Renal cortical epithelial cell (primary cell): ENCODE measurements at places on chromosomes 1 and 21.

DNA sequence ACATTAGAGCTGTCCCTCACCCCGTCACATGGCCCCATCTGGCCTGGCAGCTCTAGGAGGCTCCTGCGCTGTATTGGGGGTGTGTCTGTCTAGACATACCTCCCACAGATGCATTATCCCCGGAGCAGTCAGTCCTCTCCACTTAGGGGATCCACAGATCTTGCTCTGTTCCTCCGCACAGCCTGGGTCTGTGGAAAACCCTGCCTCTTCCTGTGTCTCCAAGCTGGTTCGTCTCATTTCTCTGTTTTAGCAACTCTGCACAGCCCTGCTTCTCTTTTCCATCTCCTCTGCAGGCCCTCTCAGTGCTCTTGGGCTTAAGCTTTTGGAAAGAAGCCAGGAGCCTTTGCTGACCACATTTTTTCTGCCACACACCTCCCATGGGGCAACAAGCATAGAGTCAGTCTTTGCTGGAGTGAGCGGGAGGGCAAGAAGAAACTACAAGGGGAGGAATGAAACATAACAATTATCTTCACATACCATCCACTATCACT, 241.5 kb downstream of the FOXD2 start:
- no peak for DNase-seq

- peak; percentile 50 for DNase-seq
Observed at GRCh38 chr1:91768786-91769725, 116.9 kb downstream of the TGFBR3 start.

GRCh38 chr1:231369282-231369681, 31.2 kb downstream of the SPRTN start:
- DNase-seq, result no peak

GRCh38 chr1:94636624-94637023, 95.1 kb upstream of the F3 start:
- DNase-seq, result peak; percentile 69

GRCh38 chr1:42214447-42214871, 49.9 kb upstream of the GUCA2A start:
- DNase-seq, result peak; percentile 82

DNA sequence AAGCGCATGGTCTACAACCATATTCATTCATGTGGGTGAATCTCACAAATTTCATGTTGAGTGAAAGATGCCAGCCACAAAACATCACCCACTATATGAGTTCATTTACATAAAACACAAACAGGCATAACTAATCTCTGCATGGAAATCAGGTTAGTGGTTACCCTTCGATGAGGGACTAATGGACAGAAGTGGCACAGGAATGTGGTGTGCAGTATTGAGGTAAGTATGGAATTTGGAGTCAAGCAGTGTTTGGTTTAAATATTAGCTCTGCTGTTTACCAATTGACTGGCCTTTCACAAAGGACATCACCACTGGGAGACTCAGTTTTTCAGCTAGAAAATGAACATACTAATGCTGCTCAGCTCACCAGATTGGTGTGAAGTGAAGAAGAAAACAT, 24.2 kb downstream of the CCDC185 start:
- peak; percentile 98 for DNase-seq

GRCh38 chr1:189859385-189859977, 618.2 kb downstream of the BRINP3 start:
- no peak for DNase-seq

GRCh38 chr1:179599623-179600249, 8.1 kb downstream of the TDRD5 start:
- DNase-seq, result peak; percentile 57

GRCh38 chr1:147388969-147389368, 146.5 kb downstream of the CHD1L start:
- DNase-seq, result no peak

GRCh38 chr1:80506216-80506615, 1294.5 kb upstream of the ADGRL2 start:
- no peak for DNase-seq

DNA sequence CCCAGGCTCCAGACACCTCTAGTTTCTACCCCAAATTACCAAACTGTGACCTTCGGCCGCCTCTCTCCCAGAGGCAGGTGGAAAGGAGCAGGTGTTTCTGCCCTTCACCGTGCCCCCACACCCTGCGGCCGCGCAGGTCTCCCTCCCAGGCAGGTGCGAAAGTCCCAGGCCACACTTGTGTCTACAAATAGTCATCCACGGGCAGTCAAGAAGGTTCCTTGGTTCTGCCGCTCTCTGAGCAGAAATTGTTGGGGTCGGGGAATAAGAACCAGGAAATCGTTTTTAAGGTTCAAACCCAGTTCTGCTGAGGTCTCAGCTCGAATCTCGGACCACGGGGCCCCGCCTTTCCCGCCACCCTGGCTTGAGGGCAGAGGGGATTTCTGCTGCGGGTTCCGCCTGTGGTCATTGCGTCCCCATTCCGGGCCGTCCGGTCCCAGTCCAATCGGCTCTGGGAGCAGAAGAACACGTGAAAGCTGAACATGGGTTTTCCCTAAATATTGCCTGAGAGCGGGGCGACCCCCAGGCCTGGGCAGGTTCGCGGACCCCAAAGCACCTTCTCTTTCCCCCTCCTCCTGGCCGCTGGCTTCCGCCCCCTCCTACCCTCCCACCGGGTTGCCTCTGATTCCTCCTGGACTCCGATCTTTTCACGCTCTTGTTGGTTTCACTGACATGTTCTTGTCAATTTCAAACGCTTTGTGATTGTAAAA, 1.2 kb upstream of the ATF3 start:
- no peak for DNase-seq

- DNase-seq, result no peak
Observed at GRCh38 chr1:61397935-61398334, 315.6 kb downstream of the NFIA start.

DNA sequence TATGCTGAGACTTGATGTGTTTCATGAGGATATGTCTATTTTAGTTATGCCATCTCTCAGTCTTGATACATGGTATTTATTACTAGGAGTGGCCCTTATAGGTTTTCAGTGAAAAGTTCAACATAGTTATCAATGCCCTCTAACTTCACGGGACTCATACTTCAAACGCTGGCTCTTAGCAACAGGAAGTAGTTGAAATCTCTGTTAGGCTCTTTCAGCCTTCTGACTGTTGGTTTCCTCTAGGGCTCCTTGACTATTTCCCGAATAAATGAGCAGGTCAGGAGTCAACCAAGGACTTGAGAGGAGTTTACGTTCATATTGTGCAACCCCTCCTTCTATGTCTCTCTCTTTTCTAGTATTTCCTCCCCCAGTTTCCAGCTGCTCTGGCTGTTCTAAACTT, 141.8 kb downstream of the RGS7 start:
- DNase-seq, result no peak

- DNase-seq, result no peak
Observed at GRCh38 chr1:36479505-36480051, 3.1 kb downstream of the CSF3R start.

DNA sequence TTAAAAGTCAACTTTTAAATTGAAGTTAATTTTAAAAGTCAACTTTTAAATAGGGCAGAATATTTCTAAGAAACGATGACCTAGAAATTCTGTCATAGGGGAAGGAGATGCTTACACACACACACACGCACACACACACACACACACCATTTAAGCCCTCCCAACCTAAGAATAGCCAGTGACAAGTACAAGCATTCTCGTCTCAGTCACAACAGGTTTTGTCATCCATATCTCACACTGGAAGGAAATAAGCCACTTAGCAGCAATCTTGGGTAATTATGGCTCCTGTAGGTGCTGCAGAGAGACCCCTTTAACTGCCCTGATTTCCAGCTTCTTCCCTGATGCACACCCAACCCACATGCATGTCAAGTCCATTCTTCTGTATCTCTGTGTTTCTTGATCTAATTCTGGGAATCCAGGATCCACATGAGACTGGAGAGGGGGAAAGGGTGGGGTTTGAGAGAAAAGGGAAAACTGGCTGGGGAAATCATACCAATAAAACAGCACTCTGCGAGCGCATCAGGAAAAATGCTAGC, 338.1 kb downstream of the PAPPA2 start:
- DNase-seq, result no peak

GRCh38 chr21:45428534-45428933, 23.6 kb downstream of the COL18A1 start:
- DNase-seq, result no peak

DNA sequence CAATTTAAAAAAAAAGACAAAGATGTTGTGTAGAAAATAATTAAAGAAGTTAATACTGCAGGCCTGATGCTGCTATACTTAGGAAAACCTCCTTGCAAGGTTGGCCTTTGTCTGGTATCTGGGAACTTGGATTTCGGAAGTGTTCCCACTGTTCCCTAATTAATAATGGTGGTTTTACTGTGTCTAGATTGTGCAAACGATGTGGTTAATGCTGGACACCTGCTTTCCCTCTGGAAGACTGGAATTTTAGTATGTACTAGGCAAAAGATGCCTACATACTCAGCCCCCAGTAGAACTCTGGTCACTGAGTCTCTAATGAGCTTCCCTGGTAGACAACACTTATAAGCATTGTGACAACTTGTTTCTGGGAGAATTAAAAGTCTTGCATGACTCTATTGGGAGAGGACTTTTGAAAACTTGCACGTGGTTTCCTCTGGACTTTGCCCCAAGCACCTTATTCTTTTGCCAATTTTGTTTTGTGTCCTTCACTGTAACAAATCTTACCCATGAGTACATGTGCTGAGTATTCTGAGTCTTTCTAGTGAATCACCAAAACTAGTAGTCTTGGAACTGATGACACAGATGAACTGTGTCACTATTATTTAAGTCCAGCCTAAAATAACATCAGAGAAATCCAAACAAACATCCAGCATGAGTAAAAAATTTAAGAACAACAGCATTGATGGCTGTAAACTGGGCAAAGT, 40.4 kb downstream of the LIN9 start:
- peak; percentile 43 for DNase-seq

- DNase-seq, result peak; percentile 86
Observed at GRCh38 chr1:157968946-157969345, 24.5 kb upstream of the KIRREL1 start.

GRCh38 chr1:170388489-170388888, 143.5 kb upstream of the GORAB start:
- no peak for DNase-seq

GRCh38 chr21:42563261-42563660, 49.6 kb downstream of the SLC37A1 start:
- no peak for DNase-seq

GRCh38 chr1:173062150-173062938, 11.6 kb upstream of the TNFSF18 start:
- DNase-seq, result peak; percentile 95

- DNase-seq, result no peak
Observed at GRCh38 chr1:182598296-182598695, 5.9 kb downstream of the RGS16 start.

DNA sequence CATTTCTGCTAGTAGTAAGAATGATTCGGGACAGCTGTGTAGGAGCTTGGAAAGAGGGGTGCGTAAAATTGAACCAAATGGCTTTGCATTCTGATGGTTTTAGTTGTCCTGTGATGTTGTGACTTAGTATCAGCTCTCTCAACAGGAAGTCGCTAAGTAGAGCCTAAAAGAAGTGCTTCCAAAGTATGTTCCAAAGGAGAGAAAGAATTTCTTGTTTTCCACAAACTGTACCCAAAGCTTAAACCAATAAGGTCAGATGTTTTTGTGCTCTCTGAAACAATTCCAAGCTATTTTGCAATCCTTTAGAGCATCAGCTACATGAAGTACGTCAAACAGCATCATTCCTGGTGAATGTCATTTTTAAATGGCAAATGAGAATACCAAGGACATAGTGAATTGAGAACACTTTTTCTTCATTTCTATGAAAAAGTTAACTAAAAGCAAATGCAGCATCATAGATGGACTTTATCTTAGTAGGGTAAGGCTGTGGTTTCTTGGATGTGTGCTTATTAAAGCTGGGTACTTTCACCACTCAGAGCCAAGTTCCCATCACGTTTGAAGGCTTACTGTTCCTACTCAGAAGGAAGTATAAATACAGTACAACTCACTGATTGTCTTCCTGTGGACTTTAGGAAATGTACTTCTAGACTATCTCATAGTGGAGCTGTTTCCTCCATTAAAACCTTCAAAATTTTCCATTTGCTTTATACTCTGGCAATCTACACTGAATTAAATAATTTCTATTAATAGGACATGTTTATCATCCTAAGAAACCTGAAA, 148.6 kb downstream of the C1orf21 start:
- DNase-seq, result no peak

- no peak for DNase-seq
Observed at GRCh38 chr1:151838222-151839081, 1.2 kb downstream of the C2CD4D start.

DNA sequence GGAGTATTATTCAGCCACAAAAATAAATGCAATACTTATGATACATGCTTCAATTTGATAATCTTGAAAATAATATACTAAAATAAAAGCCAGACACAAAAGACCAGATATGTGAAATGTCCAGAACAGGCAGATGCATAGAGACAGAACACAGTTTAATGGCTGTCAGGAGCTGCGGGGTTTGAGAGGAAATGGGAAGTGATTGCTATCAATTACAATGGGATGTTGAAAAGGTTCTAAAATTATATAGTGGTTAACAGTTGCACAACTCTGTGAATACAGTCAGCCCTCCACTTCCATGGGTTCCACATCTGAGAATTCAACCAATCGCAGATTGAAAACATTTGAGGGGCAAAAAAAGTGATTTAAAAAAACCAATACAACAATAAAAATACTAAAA, 54.0 kb downstream of the LTN1 start:
- DNase-seq, result no peak

- no peak for DNase-seq
Observed at GRCh38 chr1:158836038-158836437, 4.9 kb downstream of the MNDA start.

DNA sequence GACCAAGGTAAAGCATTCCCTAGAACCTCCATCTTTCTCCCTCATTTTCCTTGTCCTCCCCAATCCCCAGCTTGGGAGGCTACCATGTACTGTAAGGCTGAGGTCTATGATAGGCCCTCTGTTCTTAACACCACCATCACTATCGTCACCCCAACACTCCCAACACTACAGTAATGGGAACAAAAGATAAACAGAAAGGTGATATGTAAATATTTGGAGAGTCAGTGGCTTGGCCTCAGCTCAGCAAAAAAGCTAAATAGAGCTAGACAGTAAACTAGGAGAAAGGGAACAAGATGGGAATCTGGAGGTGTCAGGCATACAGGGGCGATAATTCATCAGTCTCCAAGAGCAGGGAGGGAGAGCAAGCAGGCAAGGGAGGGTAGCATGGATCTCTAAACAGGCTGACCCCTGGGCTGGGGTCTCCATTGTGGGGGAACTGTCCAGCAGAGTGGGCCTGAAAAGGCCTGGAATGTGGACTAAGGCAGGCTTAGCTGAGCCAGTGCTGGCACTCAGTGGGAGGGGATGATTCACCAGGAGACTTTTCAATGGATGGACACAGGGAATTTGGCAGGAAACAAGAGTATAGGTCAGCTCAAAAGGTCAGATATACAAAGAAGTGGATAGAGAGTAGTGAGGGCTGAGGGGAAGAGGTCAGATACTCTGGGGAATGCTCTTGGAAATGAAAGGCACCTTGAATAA, 6.7 kb downstream of the WNT2B start:
- peak; percentile 93 for DNase-seq

DNA sequence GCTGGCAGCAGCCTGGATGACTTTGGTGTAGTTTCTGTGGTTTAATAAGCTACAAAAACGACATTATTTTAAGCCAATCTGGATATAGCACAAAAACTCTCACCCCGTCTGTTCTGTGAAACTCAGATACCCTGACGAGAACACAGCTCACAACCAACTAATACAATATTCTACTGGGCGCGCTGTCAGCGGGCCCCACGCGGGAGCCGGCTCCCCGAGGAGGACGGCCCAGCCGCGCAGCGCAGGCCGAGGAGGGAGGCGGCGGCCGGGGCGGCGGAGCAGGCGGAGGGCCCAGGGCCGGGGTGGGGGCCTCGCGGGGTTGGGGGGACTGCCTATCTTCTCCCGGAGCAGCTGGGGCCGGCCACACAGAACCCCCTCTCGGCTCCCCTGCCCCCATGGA, 87.2 kb upstream of the POU3F1 start:
- DNase-seq, result no peak
